NCI-H1105 (cell line): ENCODE measurements at places on chromosomes 11 and 22.
A peak's percentile ranks its signal among the peaks of the same experiment; 100 is the strongest.

GRCh38 chr22:30206944-30207343 is 39.6 kb downstream of the LIF start:
- no peak for DNase-seq

- DNase-seq: peak; percentile 68
Measured at GRCh38 chr22:38051900-38052862, 5.0 kb upstream of the PICK1 start.

- DNase-seq: no peak
Measured at GRCh38 chr11:14299921-14300320, 59.1 kb downstream of the RRAS2 start.

DNA sequence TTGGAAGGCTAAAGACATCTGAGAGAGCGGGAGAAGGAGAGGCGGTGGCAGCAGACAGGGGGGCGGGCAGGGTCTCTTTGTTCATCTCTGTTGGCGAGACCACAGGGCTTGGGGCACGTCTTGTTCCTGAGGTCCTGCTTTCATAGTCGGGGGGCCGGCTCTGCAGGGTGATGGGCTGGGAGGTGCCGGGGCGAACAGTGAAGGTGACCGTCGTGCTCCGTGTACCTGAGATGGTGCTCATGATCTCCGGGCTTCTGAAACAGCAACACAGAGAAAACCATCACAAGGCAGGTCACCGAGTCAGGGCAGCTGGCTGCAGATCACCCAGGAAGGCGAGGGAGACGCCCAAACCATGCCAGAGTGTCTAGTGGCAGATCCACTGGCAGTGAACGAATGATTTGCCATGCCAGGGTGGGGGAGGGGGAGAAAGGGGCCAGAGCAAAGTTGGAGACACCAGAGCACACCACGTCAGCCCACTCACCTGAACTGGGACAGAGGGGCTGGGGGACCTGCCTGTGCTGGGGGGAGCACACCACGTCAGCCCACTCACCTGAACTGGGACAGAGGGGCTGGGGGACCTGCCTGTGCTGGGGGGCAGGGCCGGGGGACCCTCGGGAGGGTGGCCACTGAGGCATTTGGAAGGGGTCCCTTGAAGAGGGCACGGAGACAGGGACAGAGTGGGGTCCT is 75.0 kb downstream of the CTTN start:
- DNase-seq: no peak

GRCh38 chr11:85114786-85115185 is 512.4 kb downstream of the DLG2 start:
- no peak for DNase-seq

DNA sequence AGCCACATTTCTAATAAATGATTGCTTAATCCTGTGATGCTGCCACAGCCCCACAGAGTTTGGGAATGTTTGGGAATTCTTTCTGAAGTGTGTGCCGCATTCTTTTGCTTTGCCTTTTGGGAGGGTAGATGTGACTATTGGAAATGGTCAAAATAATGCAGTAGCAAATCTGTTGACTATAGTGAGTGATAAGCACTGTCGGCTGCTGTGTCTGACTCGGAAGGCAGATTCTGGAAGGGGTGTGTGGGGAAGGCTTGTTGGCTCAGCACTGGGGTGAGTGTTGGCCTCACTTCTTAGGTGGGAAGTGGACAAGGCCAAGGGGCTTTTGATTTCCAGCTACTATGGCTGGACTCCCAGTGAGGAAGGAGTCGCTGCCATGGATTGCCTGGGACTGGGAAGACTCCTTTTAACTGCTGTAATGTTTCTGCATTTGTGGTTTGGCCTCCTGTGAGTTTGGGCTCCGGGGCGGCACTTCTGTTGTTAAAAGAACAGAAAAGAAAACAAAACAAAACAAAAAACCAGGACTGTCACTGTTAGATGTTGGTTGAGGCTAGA is 20.1 kb downstream of the ZBTB16 start:
- DNase-seq: no peak

DNA sequence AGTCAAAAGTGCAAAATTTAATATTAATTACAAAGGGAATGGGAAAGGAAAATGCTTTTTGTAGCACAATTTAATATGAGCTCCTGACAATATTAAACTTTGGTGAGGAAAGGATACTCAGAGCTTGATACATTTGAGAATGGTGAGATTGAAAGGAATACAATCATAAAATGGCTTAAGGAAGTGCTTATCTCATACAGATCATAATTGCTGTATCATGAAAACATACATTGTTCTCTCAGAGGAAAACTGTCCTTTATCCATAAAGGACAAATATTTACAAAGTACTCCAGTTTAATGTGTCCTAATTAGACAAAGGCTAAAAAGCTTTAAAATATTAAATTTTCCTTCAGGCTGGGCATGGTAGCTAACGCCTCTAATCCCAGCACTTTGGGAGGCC is 260.4 kb downstream of the TMEM135 start:
- peak; percentile 29 for DNase-seq

DNA sequence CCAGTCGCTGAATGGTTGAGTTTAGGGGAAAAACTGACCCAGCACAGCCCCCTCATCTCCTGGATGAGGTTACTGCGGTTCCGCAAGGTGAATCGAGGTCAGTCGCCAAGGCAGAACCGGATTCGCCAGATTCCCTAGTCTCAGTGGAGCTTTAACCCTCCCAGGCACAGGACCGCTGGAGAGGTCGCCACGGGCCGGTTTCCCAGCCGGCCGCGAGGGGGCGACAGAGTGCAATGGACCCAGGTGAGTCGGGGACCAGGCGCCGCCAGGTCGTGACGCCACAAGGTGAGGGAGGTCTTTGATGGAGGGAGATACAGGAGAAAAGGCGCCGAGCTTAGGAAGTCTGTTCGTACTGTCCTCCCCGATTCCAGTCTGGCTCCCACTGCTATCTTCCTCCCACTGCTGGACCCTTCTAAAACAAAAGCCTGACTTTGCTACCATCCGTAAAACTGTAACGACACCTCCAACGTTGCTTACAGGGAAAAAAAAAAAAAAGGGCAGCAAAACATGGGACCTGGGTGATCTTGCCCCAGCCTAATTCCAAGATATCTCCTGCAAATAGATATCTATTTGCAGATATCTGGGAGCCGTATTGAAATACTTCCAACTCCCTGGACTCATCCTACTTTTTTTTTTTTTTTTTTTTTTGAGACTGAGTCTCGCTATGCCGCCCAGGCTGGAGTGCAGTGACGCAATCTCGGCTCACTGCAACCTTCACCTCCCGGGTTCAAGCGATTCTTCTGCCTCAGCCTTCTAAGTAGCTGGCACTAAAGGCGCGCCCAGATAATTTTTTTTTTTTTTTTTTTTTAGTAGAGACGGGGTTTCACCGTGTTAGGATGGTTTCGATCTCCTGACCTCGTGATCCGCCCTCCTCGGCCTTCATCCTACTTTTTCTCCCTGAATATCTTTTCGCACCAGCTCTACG is 1.4 kb upstream of the GGA1 start:
- peak; percentile 85 for DNase-seq

DNA sequence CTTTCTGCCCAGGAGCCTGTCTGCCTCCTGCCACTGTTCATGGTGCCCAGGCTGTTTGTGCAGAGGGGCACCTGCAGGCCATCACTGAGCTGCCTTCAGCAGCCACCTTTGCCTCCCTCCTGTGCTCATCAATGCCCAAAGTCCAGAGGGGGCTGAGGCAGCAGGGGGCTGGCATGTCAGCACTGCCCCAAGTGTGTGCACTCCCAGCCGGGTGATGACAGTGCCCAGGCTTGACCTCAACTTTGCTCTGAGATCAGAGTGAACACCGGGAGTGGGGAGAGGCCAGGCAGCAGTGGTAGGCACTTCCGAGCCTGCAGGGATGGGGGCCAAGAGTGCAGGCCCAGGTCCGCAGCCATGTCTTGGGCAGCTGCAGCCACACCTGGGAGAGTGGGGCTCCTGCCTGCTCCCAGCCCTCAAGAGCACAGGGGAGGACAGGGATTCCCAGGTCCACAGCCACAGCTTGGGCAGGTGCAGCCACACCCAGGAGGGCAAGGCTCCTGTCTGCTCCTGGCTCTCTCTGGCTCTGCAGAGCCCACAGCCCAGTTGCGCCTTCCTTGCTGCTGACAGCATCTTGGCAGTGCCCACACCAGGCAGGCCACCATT is 15.2 kb downstream of the SAA4 start:
- DNase-seq: no peak

- DNase-seq: no peak
Measured at GRCh38 chr22:19679522-19680101, 34.7 kb upstream of the SEPTIN5 start.

DNA sequence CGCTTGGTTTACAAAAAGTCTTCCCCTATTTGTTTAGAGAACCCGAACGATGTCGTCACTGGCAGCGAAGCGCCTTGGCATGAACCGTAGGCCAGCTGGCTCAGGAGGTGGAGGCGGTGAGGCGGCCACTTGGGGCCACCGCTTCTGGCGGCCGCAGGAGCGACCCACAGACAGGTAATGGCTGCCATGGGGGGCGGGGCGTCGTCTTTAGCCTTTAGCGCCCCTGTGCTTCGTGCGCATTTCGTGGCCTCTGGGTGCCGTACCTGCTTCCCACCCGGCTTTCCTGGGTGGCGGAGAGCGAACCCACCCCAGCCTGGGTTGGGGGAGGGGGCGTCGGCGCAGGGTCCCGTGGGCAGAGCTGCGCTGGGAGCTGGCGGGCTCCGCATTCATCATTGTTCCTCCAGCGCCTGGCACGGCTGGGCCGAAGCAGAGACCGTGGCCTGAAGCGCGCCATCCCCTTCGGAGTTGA is 469 bp upstream of the OSBP2 start:
- DNase-seq: peak; percentile 81

- DNase-seq: no peak
Measured at GRCh38 chr11:91261513-91261912, 963.1 kb upstream of the FAT3 start.

DNA sequence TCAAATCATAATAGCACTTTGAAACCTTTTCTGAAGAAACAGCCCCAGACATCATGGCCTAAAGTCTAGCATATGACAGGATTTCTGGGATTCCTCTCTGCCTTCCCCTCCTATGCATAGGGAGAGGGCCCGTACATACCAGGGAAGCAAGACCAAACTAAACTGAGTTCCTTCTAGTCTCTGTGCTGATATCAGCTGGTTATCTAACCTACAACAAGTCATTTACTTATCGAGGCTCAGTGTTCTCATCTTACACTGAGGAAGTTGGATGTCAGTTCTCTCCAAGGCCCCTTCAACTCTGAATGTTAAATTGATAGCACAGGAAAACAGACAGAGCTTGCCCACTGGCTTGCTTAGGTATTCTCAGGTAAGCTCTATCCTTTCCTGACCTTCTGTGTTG is 17.0 kb upstream of the GRIK4 start:
- DNase-seq: no peak

DNA sequence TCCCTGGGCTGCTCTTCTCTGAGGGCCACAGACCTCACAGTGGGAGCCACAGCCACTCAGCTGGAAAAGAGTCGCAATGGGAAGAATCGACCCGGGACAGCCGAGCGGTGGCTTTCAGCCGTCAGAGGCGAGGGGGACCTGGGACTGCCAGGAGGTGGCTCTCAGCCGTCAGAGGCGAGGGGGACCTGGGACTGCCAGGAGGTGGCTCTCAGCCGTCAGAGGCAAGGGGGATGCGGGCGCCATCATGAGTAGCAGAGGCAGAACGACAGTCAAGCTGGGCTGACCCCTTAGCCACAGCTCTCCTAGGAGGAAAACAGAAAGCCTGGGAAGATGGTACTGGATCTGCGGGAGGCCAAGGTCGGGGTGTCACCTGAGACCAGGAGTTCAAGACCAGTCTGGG is 14.9 kb upstream of the MUC2 start:
- no peak for DNase-seq

GRCh38 chr11:72245263-72245816 is 1.4 kb upstream of the PHOX2A start:
- no peak for DNase-seq

DNA sequence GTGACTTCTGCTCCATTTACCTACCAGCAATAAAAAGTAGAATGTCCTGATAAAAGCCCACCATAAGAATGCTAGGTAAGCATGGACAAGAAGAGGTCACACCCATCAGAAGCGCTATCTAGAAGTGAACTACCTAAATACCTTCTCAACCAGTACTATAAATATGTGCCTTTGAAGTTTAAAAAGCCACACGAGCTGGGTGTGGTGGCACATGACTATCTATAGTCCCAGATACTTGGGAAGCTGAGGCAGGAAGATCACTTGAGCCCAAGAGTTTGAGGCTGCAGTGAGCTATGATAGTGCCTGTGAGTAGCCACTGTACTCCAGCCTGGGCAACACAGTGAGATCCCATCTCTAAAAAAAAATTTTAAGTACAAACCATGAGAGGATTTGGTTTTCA is 66.7 kb downstream of the PACSIN2 start:
- DNase-seq: no peak

DNA sequence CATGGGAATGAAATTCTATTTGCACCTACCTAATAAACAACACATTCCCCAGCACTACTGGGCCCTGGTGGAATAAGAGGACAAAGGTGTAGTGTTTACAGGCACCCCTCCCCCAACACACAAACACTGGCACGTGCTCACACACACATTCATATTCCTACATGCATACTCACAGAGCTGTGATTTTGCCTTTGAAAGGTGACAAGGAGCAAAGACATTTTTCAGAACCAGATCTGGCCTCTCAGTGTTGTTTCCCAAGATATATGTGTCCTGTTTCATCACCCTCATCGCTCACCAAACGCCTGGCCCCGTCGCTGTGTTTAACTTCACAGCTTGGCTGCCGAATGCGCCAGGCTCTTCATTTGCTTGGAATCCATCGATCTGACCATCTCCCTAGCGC is 292.6 kb downstream of the NTM start:
- DNase-seq: no peak

DNA sequence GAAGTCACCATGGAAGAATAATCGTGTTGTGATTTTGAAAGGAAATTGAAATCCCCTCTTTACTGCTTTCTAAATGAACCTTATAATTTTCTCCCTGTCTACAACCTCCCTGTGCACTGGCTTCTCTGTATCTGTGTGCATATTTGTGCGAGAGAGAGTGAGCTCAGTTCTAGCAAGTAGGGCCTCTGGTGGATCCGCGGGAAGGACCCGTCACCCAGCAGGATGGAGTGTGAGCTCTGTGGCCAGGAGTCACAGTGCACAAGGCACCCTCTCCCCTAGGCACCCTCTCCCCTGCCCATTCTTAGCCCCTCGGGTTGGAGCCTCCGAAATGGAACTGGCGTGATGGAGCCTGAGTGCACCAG is 109.0 kb downstream of the TRIM29 start:
- DNase-seq: no peak

DNA sequence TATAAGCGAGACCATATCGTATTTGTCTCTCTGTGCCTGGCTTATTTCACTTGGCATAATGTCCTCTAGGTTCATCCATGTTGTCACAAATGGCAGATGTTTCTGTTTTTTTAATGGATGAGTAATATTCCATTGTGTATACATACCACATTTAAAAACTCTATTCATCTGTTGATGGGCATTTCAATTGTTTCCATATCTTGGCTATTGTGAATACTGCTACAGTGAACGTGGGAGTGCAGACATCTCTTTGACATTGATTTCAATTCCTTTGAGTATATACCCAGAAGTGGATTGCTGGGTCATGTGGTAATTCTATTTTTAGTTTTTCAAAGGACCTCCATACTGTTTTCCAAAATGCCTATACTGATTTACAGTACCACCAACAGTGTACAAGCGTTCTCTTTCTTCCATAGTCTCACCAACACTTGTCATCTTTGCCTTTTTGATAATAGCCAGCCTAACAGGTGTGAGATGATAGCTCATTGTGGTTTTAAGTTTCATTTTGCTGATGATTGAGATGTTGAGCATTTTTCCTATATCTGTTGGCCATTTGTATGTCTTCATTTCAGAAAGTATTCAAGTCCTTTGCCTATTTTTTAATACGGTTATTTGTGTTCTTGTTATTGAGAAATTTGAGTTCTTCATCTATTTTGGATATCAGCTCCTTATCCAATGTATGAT is 194.7 kb upstream of the E2F8 start:
- DNase-seq: no peak

GRCh38 chr11:123405123-123405592 is 24.9 kb upstream of the GRAMD1B start:
- DNase-seq: no peak
